ENCODE measurements at places on chromosomes 2 and 18.
A peak's percentile ranks its signal among the peaks of the same experiment; 100 is the strongest.

DNA sequence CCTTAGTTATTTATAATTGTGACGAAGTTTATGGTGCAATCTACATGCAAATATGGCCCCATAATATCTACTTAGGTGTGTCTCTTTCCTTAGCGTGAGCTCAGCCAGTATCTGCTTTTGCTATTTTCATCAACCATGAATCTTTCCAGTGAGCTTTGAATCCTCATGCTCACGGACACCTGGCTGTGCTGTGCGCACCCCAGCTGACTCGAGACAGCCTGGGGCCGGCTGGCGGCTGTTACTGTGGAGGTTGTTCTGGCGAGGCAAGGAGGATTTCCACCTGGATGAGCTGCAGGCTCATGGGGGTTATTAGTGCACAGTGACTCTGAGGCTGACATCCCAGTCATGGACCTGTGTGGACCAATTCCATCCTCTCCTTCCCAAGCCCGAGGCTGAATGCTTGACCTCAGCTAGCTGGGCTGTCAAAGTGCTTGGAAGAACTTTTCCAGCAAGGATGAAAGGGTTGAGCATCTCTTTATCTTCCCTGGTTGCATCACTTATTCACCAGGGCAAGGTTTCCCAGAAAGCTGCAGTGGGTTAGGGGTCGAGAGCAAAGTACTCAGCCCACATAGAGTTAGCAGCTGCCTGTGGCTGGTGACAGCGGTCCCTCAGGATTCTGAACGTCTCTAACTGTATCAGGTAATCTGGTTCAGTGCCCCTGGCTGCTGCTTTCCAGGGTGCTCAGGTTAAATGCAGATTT is 141.7 kb downstream of the ARL4C start:
- peak; percentile 83 for DNase-seq

DNA sequence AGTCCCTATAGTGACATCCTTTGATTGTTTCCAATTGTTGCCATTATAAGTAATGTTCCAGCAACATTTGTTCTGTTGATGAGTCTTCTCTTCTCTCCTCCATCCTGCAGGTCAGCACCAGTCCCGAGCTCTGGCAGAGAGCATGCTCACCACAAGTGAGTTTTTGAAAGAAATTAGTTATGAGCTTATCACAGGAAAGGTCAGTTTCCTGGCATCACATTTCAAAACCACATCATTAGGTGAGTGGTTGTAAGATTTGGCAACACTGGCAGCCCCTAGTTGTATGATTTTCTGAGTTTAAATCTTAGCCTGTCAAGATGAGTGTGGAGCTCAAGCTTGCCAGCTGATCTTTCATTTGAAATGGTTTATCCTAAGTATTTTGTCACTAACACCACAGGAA is 149.6 kb downstream of the ESCO1 start:
- no peak for DNase-seq

DNA sequence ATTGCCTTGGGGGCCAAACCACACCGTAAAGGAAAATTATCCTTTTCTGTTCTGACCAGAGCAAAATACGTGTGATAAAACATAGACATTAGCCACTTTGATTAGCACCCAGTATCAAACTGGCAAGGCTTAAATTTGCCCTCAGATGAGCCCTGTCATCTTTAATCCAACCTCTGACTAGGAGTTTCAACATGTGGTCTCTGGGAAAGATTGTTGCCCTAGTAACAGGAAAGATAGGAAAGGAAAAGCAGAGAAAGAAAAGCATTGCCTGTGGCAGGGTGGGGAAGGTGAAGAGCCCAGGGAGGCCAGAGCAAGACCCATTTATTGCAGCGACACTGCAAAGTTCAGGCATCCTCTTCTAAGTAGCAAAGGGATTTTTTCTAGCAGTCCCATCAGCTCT is 181.5 kb upstream of the SCN7A start:
- no peak for DNase-seq

GRCh38 chr2:201709747-201710146 is 11.3 kb upstream of the MPP4 start:
- no peak for DNase-seq

DNA sequence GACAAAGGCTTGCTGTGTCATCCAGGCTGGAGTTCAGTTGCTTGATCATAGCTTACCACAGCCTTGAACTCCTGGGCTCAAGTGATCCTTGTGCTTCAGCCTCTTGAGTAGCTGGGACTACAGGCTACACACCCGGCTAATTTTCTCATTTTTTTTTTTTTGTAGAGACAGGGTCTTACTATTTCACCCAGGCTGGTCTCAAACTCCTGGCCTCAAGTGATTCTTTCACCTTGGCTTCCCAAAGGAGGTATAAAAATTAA is 178.0 kb downstream of the MTCL1 start:
- DNase-seq = no peak

- no peak for DNase-seq
Measured at GRCh38 chr2:99171377-99172140, 9.3 kb downstream of the MITD1 start.

GRCh38 chr2:112690853-112691401 is 29.9 kb upstream of the NT5DC4 start:
- peak; percentile 57 for DNase-seq

- DNase-seq = peak; percentile 16
Measured at GRCh38 chr2:227804975-227805374, 8.7 kb upstream of the CCL20 start.

GRCh38 chr2:136375017-136375901 is 257.3 kb upstream of the CXCR4 start:
- DNase-seq = no peak

DNA sequence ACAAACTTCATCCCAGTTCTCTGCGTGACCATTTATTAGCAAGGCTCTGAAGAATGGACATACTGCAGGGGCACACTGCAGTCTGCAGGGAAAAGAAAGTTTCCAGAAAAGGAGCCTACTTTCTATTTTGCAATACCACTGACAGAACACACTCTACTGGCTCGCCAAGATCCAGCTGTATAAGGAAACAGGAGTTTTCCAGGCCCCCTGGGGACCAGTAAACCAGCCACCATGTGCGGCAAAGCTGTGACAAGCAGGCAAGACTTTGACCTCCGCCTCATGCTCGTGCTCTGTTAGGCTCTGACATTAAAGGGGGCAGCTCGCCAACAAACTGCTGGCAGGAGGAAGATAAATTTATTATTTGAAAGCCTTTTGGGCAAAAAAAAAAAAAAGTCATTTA is 67.3 kb downstream of the CCBE1 start:
- no peak for DNase-seq

- DNase-seq = no peak
Measured at GRCh38 chr2:241038374-241039180, 40.2 kb downstream of the SNED1 start.

DNA sequence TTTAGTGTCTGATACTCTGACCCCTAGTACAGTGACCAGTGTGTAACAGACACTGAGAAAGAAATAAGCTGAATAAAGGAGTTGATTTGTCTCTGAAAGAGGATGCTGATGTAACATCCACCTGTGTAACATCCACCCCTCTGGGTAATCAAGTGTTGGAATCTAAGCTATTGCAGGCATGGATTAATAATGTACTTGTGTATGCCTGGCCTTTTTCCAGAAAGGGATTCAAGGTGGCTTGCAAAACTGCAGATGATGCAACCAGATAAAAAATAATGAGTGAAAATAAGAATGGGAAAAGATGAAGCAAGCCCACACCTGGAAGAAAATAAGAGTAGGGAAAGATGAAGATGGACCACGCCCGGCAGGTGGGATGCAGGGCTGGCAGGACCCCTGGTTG is 48.2 kb upstream of the FOXI3 start:
- no peak for DNase-seq

GRCh38 chr2:120441744-120442471 is 96.0 kb downstream of the INHBB start:
- peak; percentile 67 for DNase-seq

All from ELF-1 (cell line).